ENCODE measurements at places on chromosomes 6 and 20.

GRCh38 chr20:49422161-49422560, 60.3 kb downstream of the KCNB1 start:
- no peak for ATAC-seq

DNA sequence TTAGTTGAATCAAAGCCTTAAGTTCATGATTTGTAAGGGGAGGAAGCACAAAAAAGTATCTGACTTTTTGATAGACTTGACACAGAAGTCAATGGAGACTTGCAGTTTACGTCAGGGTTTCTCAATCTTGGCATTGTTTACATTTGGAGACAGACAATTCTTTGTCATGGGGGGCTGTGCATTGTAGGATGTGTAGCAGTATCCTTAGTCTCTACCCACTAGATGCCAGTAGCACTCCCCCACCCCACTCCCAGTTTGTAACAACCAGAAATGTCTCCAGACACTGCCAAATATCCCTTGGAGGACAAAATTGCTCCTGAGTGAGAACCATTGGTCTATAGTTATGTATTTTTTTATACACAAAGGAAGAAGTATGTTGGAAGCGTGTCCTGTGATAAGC, 434.1 kb downstream of the RFPL4B start:
- ATAC-seq, result no peak

- ATAC-seq, result no peak
These were observed 8.1 kb upstream of the GINM1 start for GRCh38 chr6:149558029-149558428.

DNA sequence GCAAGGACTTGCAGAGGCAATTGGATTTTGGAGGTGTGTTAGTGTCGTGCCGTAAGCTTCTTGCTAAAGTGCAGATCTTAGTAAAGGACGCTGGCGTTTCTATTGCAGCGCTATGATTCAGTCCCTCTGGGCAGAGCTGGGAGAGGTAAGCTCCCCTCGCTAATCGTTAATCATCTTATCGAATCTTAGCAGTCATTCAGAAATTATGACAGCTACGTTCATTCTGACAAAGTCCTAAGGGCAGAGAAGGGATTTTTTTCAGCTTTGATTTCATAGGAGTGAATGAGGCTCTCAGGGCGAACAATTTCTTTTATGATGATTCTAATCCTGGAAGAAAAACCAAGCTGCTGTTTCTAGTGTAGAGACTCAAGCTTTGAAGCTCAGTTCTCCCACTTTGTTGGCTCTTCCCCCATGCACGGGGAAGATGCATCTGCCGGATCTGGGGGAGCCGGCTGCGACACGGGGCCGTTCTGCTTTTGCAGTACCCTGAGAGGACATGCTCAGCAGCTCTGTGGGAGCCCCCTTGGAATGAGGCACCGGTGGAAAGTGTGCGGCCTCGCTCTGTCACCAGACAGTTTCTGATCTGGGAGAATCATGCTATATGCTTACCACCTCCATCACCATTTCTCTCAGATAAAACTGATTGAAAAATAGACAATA, 79.1 kb upstream of the SLC22A23 start:
- peak; percentile 58 for ATAC-seq

DNA sequence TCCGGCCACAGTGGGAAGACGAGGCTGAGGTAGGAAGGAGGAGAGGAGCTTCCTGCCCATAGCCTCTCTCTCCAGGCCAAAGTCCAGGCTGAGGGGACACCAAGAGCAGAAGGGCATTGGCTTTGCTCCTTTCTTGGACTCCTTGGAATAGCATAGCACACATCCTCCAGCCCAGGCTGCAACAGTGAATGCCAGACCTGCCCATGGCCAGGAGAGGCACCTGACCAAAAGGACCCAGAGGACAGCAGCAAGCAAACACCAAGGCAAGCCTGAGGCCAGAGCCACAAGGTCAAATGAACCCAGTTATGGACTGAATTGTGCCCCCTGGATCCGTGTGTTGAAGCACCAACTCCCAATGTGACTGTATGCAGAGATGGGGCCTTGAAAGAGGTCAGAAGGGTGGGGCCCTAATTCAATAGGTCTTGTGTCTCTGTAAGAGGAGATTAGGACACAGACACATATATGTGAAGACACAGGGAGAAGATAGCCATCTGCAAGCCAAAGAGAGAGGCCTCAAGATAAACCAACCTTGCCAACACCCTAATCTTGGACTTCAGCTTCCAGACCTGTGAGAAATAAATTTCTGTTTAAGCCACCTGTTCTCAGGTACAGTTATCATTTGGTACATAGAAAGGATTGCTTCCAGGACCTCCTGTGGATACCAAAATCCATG, 126.5 kb upstream of the NXT1 start:
- ATAC-seq, result no peak

DNA sequence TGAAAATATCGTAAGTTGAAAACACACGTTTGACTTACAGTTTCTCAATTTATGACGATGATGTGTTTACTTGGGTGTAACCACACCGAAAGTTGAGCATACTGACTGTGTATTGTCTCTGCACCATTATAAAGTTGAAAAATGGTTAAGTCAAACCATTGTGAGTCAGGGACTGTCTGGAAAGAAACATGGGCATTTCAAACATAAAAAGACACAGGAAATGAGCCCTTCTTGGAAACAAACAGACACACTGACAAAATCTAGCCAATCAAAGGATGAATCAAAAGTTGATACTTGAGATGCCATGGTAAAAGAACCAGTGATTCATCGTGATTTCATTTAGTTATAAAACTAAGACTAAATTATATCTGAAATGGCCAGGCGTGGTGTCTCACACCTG, 5.3 kb downstream of the POPDC3 start:
- ATAC-seq, result no peak

- ATAC-seq, result no peak
These were observed 10.3 kb downstream of the SLC2A4RG start for GRCh38 chr20:63749597-63750508.

- no peak for ATAC-seq
These were observed 39.6 kb downstream of the SHPRH start for GRCh38 chr6:145924600-145924999.

DNA sequence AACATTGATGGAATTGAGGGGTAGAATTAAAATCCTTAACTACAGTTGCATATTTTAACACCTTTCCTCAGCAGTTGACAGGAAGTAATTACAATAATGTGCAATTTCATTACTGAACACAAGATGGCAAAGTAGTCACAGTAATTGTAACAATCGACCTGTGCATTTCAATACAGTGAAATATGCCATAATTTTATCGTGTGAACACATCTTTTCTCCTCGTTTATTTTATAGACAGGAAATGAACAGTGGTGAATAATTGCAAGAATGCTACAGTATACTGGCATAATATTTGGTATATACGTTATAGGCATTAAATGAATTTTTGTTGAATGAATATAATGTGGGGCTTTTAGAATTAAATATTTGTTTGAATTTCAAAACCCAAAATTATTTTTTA, 25.0 kb downstream of the CYB5R4 start:
- peak; percentile 64 for ATAC-seq

DNA sequence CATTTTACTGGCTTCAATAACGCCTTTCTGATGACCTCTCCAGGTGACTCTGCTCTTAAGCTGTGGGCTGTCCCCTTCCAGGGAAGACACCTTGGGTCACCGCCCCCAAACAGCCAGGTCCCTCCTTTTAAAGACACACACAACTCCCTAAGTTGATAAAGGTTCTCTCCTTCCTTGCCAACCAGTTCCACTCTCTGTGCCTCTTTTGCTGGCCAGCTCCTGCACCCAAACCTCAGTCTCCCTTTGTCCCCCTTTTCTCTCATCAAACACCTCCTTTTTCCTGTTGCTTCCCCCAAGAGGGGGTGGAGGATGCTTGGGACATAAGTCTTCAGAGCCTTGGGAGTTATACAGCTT, 1.0 kb downstream of the NCOA6 start:
- ATAC-seq, result peak; percentile 81

DNA sequence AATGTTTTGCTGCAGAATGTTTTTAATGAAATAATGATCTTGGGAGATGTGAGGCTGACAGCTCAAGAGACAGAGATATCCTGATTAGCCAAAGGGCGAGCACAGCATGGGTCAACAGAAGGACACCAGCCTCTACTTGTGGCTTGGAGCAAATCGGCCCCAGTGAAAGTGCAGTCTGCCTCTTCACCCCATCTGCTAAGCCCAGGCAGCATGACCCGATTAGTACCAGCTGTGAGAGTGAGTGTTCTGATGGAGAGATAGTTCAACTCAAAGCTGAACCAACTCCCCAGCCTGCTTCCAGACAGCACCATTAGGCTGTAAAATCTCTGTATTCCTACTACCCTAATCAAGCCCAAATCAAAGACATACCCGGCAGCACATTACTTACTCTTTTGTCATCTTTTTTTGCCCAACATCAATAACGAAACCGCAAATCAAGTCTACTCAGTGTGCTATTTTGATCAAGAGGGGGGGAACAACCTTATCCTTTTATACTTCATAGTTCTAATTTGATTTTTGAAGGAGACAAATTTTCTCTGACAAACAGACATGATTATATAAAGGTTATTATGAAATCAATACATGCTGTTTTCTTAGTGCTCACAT, 514.1 kb upstream of the NRSN1 start:
- no peak for ATAC-seq

GRCh38 chr6:75202676-75203131, 3.1 kb downstream of the COL12A1 start:
- ATAC-seq, result no peak

DNA sequence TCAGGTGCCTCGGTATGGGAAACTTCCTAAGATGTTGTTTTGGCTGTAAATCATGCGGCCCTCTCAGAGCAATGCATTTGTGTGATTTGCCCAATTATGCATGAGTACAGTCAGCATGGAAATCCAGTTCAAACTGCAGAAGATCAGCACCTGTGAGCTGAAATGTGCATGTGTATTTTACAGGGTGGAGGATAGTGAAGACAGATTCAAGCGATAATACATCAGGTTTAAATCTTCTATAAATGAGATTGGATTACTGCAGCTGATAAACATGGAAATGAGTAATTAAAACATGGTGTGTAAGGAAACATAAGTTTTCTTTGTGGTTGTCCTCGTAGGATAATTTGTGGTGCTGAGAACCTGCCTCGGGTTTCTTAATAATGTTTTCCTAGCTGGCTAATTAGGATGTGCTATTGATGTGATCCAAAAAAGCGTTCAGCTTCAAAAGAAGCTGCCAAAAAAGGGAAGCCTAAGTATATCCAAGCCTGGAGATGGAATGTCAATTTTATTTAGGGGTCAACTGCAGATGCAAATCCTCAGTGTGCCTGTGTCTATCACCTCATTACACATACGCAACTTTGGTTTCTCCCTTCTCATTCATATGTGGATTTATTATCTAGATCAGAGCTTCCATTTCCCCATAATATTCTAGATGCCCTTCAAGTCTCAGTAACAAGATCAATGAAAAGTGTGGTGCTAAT, 117.1 kb upstream of the CCDC28A start:
- no peak for ATAC-seq

GRCh38 chr6:5132731-5133130, 47.6 kb downstream of the PPP1R3G start:
- ATAC-seq, result peak; percentile 63

DNA sequence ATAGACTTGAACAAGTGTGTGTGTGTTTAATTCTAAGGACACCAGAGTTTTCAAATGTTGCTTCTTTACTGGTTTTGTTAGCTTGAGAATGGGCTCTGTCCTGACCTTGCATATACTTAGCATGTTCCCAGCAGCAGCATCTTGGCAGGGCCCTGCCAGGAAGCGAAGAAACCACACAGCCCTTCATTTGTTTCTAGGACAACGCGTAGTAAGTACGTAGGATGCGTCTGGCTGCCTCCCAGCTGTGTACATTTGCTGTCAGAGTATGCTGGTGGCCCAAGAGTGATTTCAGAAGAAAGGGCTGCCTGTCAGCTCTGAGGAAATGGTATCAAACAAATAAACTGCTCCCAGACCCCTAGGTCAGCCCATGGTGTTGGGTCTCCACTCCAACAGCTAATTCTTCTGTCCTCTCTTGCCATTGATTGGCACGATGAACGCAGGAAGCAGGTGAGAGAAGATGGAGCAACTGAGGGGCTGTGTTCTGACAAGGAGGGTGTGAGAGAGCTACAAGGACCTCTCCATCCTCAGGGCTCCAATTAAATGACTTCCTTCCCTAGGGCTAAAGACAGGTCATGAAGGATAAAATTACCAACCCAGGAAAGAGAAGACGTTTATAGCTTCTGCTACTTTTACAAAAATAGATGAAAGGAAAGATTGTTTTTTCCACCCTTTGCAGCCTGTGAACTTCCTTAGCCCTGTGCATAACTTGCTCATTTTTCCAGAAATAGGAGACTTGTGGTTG, 55.9 kb upstream of the HDDC2 start:
- ATAC-seq, result no peak

DNA sequence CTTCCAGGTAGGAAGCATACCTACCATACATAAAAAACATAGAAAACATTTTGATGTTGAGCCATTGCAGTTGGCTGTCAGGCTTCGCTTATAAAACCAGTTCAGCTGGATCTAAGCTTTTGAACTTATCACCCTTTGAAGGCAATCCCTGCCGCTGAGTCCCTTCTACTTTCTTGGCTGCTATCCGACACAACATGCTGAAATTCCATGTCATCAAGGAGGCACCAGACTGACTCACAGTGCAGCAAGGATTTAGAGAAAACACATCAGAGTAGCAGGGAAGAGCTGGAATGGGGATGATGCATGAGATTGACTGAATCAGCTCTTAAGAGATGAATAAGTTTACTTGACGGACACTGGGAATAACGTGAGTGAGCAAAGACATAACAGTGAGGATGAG, 135.0 kb upstream of the MAN1A1 start:
- ATAC-seq, result peak; percentile 99

GRCh38 chr20:21361266-21361665, 36.1 kb downstream of the NKX2-4 start:
- ATAC-seq, result no peak

DNA sequence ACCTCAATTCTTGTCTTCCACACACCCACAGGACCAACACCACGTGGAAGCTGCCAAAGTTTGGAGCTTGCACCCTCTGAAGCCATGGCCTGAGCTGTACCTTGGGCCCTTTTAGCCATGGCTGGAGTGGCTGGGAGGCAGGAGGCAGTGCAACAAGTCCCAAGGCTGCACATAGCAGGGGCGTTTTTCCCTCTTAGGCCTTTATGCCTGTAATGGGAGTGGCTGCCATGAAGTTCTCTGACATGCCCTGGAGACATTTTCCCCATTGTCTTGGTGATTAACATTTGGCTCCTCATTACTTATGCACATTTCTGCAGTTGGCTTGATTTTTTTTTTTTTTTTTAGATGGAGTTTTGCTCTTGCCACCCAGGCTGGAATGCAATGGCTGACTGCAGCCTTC, 44.4 kb upstream of the SLC22A3 start:
- peak; percentile 40 for ATAC-seq

- no peak for ATAC-seq
These were observed 275.9 kb upstream of the EXOC2 start for GRCh38 chr6:968791-969190.

Measured in esophagus mucosa (tissue), 1 donor.